ENCODE measurements at places on chromosomes 2 and 18. TPM values are rescaled to one million over a fixed set of nuclear protein-coding genes. Genes with fewer than 3 reads are reported as not detected.

DNA sequence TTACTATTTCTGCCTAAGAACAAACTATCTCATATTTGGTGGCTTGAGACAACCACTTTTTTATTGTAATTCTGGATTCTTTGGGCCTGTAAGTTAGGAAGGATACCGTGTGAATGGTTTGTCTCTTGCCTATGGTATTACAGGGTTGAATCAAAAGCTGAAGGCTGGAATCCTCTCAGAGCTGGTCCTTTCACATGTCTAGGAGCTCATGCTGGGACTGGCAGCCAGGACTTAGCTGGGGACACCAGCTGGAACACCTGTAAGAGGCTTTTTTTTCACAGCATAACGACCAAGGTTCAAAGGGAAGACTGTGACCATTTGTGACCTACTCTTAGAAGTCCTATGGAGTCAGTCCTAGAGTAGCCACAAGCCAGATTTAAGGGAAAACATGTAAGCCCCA is 226.3 kb downstream of the ZNF804A start:
- no peak for DNase-seq

GRCh38 chr2:204885747-204886146 is 340.5 kb downstream of the PARD3B start:
- no peak for DNase-seq

Gene NTSR2
- total RNA-seq, result not detected

- no peak for DNase-seq
Measured at GRCh38 chr2:229931241-229931640, 8.9 kb downstream of the FBXO36 start.

Gene IL36G
- not detected for total RNA-seq

- no peak for DNase-seq
Measured at GRCh38 chr2:150643114-150643725, 155.8 kb upstream of the RND3 start.

Gene ALPP
- not detected for total RNA-seq

GRCh38 chr2:147589127-147589526 is 255.7 kb upstream of the ACVR2A start:
- DNase-seq, result no peak

DNA sequence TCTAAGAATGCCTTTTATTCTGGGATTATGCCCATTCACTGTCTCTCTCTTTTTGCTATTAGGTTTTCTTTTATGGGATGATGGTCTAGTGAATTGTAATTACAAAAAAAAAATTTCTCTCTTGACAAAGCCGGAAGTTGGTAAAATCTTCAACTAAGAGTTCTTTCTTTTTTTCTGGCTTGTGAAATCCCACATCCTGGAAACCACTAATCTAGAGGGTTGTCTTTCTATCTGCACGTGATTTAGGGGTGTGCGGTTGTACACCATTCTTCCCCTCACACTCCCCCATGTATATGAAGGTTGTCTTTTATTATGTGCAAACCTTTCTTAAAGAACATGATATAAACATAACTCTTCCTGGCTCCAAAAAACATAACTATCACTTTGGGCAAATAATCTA is 52.0 kb downstream of the GATA6 start:
- DNase-seq, result no peak

Gene BMPR2
- total RNA-seq, result 23.5 TPM

DNA sequence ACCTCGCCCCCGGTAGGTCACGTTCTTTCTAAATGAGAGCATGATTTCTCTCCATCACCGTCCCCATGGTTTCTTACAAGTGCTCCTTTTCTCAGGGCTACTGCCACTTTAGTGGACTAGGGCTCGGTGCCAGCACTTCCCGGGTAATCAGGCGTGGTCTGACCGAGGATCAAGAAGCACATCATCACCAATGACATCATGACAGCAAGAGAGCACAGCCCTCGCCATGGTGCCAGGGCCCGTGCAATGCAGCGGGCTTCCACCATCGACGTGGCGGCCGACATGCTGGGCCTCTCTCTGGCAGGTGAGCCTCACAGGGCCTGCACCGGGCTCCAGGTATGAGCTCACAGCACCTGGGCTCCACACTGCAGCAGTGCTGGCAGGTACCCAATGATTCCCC is 75.2 kb downstream of the INPP4A start:
- no peak for DNase-seq

GRCh38 chr18:62312851-62313250 is 12.3 kb upstream of the TNFRSF11A start:
- DNase-seq, result no peak

GRCh38 chr18:48908916-48909315 is 41.8 kb downstream of the SMAD7 start:
- no peak for DNase-seq

DNA sequence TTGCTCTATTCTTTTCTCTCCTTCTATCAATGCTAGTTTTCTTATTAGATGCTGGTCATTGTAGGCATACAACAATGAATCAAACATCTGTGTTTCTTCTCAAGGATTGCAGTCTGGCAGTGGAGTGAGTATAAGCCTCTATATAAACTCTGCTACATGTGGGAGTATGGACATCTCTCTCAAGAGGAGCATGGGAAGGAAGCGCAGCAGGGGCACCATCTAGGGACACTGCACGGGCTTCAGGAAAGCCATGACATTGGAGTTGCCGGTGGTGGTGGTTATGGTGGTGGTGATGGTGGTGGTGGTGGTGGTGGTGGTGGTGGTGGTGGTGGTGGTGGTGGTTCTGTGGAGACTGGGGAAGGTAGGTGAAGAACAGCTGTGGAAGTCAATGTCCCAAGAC is 462.6 kb downstream of the RNF144A start:
- DNase-seq, result no peak

DNA sequence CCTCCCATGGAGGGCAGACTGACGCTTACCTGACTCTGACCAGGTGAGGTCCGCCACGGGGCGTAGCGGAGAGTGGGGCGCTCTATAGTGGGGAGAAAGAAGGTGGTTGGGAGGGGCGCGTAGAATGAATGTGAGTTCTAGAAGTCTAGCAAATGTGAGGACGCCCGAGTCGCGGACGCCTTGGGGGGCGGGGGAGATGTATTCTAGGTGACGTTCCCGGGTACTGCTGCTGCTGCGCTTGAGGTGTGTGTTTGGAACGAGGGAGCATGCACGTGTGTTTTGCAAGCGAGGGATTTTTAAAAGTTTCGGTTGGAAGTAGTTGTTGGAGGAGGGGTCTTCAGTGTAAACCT is 758 bp downstream of the RIF1 start:
- DNase-seq, result no peak

DNA sequence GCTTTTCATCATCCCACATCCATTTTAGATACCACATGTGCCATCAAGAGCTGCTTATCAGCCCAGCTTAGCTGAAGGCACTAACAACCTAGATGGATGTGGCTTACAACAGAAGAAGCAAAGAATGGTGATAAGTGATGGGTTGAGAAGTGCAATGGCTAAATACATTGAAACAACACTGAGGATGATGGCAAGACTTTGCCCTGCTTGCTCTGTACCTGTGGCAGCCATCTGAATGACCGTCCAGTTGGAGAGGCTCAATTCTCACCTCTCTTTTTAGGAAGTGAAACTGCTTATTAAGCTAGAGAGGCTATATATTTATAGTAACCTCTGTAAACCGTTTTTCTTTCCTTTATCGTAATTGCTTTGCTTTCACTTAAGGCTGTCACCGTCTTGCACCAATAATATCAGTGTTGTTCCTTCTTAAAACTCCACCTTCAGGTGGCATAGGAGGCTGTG is 5.7 kb downstream of the GPATCH11 start:
- DNase-seq, result no peak

Gene DYNAP
- total RNA-seq, result not detected

DNA sequence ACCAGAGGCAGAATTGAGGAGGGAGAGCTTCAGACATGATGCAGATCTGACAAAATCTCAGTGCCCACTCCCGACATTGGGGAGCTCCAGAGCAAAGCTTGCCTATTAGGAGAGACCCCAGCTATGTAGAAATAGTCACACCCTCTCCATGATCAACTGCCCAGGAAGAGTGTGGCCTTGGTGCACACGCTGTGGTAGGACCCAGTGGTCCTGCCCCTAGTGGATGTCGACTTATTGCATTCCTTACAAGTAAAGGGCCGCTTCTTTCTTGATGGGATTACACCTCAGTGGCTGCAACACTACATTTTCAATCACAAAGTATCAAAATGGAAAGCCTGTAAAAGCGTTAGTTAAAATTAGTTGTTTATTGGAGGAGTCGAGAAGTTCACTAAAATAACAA is 64.2 kb downstream of the VRK2 start:
- no peak for DNase-seq

DNA sequence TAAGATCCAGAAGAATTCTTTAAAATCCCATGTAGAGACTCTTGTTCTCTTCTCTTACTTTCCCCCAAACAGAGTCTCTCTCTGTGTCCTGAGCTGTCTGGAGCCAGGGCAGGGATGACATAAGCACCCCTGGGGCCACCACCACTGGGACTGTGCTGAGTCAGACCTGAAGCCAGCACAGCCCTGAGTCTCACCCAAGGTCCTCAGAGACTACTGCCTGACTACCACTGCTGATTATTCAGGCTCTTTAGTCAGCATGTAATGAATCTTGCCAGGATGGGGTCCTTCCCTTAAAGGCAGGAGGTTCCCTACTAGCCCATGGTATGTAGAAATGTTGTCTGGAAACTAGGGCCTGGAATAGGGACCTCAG is 34.9 kb upstream of the DYNC1I2 start:
- no peak for DNase-seq

- DNase-seq, result no peak
Measured at GRCh38 chr2:98822301-98823164, 91.6 kb upstream of the MGAT4A start.

DNA sequence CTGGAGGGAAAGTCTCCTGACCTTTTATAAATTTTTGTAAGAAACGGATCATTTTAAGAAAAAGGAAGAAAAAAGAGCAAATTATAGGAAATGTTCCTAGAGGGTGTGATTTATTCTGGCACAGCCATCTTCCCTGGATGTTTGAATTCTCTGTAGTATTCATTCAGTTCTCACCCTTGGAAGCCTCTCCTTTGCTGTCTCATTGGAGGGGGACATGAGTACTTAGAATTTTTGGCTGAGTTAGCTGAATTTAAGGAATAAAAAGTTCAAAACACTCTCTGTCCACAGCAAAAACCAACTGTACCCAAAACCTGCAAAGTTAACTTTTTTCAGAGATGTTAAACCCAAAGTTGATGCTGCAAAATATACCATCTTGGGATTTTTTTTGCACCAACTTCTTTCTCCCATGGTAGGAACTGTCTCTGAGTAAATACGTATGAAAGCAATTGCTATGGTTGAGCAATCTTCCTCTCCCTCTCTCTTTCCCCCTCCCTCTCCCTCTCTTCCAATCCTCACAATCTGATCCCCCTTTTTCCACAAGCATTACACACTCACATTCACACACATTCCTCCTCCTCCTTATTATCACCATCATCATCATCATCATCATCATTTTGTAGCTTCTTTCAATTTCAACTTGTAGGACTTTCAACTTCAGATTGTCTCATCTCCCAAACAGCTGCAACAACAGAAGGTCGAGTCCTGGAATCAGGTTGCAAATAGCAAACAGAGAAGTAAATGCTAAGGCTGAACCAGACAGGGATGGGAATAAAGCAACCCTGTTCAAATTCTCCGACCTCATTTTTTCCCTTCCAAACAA is 183.7 kb downstream of the GFPT1 start:
- DNase-seq, result no peak

- no peak for DNase-seq
Measured at GRCh38 chr2:66962716-66963115, 434.4 kb upstream of the ETAA1 start.

Gene ITGA6
- total RNA-seq, result 87.0 TPM

GRCh38 chr18:31555971-31556747 is 35.5 kb upstream of the TTR start:
- peak; percentile 41 for DNase-seq

DNA sequence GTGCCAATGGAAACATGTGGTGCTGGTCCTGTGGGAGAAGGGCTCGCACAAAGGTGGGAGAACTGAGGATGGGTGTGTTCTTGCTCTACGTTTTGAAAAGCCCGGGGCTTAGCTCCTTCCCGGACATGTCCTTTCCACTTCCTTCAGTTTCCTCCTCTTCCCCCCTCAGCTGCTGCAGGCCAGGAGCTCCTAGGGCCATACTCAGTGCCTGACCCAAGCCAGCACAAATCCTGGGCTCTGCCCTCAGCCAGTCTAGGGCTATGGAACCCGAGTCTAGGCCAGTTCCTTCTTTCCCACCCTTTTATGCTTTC is 1.4 kb upstream of the SIX2 start:
- no peak for DNase-seq

DNA sequence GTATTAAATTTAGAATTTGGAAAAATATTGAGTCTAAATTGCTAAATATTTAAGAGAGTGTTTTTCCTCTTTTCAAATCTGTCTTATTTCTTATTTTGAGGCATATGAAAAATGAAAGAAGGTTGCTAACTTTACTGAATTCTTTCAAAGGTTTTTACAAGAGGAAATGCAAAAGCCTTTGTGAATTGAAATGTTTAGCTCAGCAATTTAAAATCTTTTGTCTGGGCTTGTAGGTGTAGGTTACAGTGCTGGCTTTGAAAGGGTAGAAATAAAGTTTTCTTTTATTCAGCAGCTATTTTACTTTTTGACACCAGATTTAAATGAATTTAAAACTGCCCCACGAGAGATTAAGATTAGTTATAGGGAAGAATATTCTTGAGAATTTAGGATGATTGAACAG is 192.0 kb downstream of the CDH7 start:
- no peak for DNase-seq

Measured in epithelial cell of proximal tubule (primary cell).